ENCODE measurements at places on chromosomes 6 and 20.

DNA sequence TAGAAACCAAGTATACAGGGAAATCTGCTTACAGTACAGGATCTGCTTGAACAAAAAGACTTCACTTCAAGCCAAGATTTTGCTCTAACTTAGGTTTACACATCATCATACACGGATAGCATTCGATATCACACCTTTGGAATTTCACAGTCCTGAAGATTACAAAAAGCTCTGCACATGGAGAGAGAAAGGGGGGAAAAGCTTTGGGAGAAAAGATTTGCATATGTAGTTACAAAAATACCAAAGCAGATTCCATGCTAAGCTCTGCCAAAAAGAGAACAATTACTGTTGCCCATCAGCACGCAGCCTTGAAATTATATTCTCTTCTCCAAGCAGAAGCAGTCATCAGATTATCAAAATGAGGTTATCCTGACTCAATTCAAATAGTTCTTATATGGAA is 62.0 kb downstream of the HIVEP2 start:
- DNase-seq = no peak

GRCh38 chr6:1872649-1873131 is 263.0 kb downstream of the FOXC1 start:
- DNase-seq = peak; percentile 3

DNA sequence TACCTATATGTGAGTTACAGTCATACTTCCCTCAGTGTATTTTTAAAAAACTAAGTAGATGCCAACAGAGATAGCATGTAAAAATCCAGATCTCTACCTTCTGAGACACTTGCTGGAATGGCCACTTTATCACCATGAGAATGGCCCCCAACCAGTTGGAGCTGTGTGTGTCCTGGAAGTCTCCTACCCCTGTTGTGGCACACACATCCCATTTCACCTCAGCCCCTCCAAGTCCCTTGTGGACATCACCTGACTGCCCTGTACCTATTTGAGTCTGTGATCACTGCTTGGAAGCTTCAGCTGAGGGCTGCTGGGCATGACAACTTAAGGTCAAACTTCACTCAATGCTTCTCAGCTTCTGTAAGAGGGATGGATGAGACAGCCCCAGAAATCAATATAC is 24.1 kb downstream of the MOCS1 start:
- DNase-seq = no peak

GRCh38 chr6:90984066-90984465 is 397.2 kb upstream of the MAP3K7 start:
- DNase-seq = no peak

DNA sequence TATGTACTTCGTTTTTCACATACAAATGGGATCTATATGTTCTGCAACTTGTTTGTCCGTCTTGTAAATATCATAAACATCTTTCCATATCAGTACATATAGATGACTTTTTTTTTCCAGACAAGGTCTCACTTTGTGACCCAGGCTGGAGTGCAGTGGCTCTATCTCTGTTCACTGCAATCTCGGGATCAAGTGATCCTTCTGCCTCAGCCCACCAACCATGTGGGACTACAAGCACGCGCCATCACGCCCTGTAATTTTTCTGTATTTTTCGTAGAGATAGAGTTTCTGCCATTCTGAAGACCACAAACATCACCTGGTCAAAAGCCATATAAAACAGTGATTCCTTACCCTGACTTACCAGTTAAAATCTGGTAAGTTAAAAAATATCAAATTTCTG is 37.7 kb upstream of the SYNCRIP start:
- no peak for DNase-seq

- DNase-seq = no peak
Measured at GRCh38 chr6:81774542-81774941, 22.1 kb upstream of the TENT5A start.

DNA sequence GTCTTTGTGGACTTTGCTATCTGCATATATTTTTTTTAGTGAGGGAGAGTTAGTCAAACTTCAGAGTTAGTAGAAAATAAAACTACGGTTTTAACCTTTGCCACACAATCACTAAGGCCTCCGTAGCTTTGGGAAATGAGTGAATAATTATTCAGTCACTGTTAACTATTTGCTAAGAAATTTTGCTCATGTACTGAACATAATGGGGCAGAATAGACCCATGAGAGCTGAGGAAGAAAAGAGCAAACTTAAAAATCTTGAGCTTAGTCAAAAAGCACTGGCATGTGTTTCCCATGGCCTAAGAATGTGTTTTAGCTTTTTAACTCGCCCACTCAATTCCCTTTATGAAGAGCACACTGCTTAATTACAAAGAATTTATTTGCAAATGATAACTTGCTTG is 60.4 kb upstream of the SUPT3H start:
- no peak for DNase-seq

- no peak for DNase-seq
Measured at GRCh38 chr6:57262488-57262887, 40.4 kb upstream of the RAB23 start.

DNA sequence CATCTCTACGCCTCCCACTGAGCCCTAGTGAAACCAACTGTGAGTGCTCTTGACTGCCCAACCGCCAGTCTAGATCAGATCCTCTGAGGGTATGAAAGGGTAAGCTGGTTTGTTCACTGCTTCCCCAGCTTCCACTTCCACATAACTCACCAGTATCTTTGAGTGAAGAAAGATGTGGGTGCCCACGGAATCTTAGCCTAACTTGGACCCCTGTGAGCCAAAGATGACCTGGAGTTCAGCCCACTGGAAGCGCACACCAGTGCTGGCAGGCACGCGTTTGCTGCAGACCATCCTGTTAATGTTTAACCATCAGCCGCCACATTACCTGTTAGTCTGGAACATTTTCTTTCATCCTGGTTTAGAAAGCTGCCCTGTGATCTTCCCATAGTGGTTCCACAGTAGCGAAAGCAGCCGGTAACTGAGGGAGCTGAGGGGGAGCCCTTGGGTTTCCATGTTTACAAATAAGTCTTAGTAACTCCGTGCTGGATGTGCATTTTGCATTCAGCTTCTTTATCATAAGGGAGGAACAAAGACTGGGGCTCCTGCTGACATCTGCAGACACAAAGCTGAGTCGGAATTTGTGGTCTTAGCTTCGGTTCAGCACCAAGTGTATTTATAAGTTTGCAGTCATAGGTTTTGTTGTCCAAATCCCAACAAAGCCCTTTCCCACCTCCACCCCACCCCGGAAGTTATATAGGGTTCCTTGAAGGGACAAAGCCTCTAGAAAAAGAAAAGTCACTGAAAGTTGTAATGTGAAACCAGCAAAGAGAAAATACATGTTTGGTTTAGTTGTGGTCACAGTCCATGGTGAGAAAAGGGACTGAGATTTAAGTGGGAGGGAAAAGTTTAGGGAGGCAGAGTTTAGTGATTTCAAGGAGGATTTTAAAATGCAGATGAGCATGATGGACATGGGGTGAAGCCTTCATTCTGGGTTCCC is 71.0 kb downstream of the SSR1 start:
- no peak for DNase-seq

GRCh38 chr6:5936140-5936539 is 70.6 kb downstream of the NRN1 start:
- no peak for DNase-seq

DNA sequence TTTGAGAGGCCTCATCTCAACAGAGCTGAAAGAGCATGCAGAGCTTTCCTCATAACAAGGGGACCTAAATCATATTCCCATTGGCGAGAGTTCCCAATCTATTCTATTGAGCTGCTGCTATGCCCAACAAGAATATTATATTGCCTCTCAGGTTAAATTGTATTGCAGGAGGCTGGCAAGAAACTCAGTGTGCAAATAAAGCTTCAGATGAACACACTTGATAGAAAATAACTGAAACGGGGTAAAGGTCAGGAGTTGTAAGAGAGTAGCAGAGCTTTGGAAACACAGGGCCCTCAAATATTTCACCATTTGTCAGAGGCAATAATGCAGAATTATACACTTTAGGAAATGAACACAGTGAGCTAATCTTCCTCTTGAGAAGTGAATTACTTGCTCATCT is 364.3 kb upstream of the SPTLC3 start:
- DNase-seq = no peak

- DNase-seq = no peak
Measured at GRCh38 chr6:36491378-36491965, 48.7 kb downstream of the KCTD20 start.

- DNase-seq = no peak
Measured at GRCh38 chr6:116266803-116267202, 12.9 kb downstream of the TSPYL1 start.

GRCh38 chr6:9405825-9406224 is 970.5 kb upstream of the SLC35B3 start:
- DNase-seq = no peak

Data from fibroblast of the conjunctiva (primary cell).